ENCODE measurements at places on chromosomes 5 and 9.

- no peak for DNase-seq
Measured at GRCh38 chr9:109456811-109457210, 41.3 kb downstream of the PTPN3 start.

GRCh38 chr5:77326986-77327734 lies 116.7 kb downstream of the PDE8B start:
- no peak for DNase-seq

DNA sequence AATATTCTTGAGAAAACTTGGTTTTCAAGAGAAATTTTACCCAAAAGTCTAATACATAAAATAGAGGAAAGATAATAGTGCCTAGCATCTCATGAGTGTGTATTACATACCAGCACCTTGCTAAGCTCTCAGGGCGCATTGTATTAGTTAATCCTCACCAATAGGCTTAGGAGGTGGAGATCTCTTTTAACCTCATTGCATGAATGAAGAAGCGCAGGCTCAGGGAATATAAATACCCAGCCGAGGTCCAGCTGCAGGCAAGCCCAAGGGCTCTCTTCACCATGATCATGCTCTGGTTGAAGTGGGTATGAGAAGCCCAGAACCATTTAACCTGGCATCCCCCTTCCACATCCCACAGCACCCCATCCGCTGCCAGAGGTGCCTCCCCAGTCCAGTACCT lies 46.0 kb downstream of the CAMK2A start:
- no peak for DNase-seq

- no peak for DNase-seq
Measured at GRCh38 chr9:125805057-125805456, 57.9 kb downstream of the PBX3 start.

GRCh38 chr9:85523202-85523601 lies 218.6 kb downstream of the AGTPBP1 start:
- DNase-seq = no peak

Measured in heart left ventricle (tissue), 16 donors.